ENCODE measurements at places on chromosomes 2 and 18.

DNA sequence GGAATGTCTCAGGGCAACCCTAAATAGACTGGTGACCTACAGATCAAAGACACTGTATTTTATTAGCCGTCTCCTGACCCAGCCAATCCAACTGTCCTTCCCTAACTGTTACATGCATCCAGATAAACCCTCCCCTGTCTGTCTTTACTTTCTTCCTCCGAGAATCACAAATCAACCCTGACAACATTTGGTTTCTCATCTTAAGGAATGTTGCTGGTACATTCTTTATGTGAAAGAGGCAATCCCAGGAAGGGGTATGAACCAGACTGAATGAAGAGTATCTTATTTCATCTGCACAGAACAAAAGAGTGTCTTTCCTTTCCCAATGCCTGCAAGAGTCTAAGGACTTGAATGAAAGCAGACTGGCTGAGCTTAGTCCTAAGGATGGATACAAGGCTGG lies 113.9 kb upstream of the LTBP1 start:
- DNase-seq = no peak

- DNase-seq = no peak
Measured at GRCh38 chr2:174750923-174751441, 13.3 kb downstream of the CHRNA1 start.

DNA sequence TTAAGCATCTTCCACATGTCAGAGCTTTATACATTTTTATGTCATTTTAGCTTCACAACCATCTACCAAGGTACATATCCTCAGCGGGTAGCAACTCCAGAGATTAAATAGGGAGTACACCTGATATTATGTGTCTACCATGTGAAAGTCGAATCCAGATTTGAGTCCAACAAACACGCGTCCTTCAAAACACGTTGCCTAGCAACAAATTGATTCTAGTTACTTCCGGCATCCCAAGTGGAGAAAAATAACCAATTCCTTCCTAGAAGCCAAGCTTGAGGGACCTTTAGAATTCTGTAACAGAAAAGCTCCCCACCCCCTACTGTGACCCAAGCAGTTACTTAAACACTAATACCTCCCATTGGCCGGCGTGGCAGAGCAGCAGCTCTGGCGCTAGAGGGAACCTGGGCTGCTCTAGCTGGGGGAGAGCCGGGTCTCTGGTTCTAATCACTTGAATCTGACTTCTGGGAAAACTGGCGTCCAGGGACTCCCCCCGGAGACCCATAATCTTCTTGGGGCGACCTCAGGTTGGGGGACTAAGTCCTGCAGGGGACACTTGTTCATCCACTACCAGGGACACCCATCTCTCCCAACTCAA lies at the start of gene ERICH2:
ERICH2 (plus strand) TSS at position 371 of the 598 bp plus-strand sequence. CDS start 304 bp downstream, outside the sequence.
- peak; percentile 9 for DNase-seq

GRCh38 chr2:219661197-219661954 lies 33.9 kb downstream of the SLC4A3 start:
- no peak for DNase-seq

- DNase-seq = no peak
Measured at GRCh38 chr18:48920408-48921038, 30.2 kb downstream of the SMAD7 start.

- DNase-seq = no peak
Measured at GRCh38 chr2:24342110-24342910, 18.0 kb downstream of the ITSN2 start.

DNA sequence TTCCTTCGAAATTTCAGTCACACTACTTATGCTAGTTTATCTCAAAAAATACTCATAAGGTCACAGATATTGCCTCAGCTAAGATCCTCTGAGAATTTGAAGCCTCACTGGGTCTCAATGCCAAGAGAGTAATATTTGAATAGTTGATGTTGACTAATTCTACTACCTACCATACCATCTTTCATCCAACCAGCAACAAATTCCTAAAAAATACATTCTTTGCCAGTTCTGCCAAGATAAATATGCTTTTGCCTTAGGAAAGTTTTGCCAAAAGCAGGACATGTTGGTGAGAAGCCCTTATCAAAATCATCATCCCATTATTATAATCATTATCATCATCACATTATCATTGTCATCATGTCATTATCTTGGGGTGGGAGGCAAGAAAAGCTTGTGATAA lies 544.6 kb upstream of the ZEB2 start:
- no peak for DNase-seq

GRCh38 chr2:200962811-200963123 lies 693 bp downstream of the ORC2 start:
- DNase-seq = no peak

DNA sequence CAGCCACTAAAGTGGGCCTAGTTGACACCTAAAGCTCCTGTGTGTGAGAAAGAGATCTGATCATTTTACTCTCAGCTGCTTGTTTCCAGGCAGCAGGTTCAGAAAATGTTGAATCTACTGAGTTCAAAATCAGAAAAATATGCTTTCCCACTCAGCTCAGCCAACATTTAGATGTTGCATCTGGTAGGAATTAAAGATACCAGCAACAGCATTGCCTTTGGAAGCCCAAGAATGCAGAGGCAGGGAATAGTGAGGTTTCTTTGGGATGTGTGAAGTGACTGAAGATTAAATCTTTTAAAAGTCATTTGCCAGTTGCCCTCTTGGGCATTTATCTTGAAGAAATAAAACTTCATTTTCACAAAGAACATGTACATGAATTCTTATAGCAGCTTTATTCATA lies 33.9 kb upstream of the DOCK10 start:
- DNase-seq = no peak

DNA sequence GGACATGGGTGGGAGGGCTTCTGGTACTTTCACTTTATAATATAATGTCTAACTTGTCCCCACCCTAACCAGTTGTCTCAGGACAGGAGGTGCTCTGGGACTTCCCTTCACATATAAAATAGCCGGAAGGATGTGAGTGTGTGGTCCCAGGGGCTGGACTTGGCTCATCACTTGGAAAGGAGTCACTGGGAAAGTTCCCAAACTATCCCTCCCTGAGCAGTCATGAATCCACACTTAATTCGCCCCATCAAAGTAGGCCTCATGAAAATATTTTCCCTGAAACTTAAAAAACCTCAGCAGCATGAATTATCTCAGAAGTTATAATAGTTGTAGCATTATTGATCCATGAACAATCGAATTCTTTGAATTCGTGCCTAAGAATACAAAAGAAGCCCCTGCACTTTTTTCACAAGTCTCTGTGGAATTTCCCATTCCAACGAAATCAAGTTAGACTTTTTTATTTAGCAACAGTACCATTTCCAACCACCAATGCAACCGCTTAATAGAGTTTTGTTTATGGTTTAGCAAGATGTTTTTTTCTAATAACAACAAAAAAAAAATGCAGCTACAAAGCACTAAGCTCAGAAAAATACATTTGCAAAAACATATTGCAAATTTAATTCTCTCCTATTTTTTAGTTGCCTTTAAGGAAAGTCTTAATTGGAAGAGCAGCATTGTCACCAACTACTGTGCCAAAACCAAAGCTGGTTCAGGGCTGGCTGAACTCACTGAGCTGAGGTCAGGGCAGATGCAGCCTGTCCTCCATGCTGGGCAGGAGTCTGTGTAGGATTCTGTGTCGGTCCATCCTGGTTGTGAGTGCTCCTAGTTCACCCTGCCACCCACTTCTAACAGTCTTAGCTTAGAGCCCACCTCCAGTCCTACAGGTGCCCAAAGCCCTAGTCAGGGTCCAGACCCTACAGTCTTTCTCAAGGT lies 68.8 kb upstream of the SPTBN1 start:
- DNase-seq = no peak

- no peak for DNase-seq
Measured at GRCh38 chr2:233380132-233380895, 26.0 kb downstream of the DGKD start.

DNA sequence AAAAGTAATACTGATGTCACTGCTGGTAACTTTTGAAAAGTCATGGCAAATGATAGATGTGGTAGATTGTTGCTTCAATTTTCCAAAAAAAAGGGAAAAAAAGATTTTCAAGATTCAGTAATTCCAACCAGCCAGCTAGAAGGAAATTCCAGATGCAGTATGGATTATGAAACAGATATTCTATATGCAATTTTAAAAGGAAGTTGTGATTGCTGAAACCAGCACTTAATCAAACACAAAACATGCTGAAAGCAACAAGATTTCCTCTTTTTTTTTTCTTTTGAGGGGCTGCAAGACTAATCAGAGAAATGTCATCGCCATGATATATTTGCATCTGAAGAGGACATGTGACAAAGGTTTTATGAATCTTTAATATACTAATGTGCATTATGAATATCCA lies 5.1 kb upstream of the HNMT start:
- no peak for DNase-seq

GRCh38 chr2:88057437-88057844 lies 1.9 kb upstream of the KRCC1 start:
- DNase-seq = no peak

GRCh38 chr18:57275111-57275510 lies 77.2 kb upstream of the ST8SIA3 start:
- DNase-seq = no peak

DNA sequence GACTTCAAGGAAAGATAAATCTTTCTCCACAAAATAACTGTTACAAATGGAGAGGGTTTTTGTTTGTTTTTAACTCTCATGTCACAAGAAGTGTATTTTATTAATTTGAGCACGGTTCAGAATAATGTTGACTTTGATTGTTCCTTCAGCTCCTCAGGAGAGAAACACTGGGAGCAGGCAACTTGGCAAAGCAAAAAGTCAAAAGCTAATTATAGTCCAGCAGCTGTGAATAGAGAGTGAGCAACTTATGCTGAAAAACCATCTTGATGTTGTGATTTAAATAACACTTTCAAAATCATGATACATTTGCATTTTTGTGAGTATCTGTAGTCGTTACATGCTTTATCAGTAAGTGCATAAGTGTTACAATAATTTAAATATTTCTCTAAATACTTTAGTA lies 37.5 kb upstream of the TTN start:
- no peak for DNase-seq

- no peak for DNase-seq
Measured at GRCh38 chr2:66867063-66867441, 432.1 kb downstream of the MEIS1 start.

DNA sequence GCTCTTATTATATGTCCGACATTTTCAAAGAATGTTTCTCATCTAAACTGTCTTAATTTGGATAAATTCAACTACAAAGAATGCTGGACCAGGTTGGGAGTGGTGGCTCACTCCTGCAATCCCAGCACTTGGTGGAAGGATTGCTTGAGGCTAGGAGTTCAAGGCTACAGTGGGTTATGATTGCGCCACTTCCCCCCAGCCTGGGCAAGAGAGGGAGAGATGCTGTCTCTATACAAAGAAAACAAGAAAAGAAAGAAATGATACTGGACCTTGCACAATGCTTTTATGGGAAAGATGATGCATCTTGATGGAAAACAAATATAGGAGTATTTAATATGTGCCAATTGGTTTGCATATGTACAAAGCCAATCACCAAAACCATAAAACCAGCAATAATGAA lies 296.7 kb downstream of the LPIN1 start:
- no peak for DNase-seq

GRCh38 chr2:148725564-148725963 lies 81.0 kb downstream of the EPC2 start:
- no peak for DNase-seq

DNA sequence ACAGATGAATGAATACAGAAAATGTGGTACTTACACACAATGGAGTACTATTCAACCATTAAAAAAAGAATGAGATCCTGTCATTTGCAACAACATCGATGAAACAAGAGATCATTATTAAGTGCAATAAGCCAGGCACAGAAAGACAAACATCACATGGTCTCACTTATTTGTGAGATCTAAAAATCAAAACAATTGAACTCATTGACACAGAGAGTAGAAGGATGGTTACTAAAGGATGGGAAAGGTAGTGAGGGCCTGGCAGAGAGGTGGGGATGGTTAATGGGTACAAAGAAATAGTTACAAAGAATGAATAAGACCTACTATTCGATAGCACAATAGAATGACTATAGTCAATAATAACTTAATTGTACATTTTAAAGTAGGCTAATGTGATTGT lies 393.5 kb downstream of the SATB2 start:
- no peak for DNase-seq

DNA sequence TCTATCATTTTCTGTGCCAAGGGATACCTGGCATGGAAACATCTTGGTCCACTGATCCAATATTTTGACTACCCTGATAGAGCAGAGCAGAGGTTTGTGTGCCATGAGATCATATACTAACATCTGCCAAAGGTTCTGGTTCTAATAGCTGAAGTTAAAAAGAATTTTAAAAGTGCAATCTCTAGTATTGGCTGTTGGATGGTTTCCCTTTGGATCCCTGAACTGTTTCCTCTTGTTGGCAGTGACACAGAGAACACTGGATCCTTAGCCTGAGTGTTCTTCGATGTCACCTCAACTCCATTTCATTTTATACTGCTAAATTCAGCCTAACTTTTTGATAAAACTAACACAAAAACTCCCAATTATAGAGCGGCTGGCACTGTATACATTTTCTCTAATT lies 169.3 kb upstream of the FBXO11 start:
- no peak for DNase-seq

DNA sequence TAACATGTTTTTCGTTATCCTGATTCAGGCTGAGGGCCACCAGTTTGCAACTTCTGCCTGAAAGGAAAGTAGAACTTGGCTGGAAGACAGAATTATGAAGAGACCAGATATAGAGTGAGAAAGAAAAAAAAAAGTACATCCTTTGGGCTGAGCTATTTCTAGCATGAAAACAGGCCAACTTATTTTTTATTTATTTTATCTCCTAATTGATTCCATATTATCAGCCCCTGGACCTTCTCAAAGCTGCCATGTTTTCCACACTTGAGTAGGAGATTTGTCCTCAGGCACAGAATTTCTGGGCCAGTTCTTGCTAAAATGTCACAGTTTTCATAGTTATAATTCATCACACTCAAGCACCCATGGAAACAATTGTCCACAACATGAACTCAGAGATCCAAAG lies 586.8 kb upstream of the CNTNAP5 start:
- no peak for DNase-seq

DNA sequence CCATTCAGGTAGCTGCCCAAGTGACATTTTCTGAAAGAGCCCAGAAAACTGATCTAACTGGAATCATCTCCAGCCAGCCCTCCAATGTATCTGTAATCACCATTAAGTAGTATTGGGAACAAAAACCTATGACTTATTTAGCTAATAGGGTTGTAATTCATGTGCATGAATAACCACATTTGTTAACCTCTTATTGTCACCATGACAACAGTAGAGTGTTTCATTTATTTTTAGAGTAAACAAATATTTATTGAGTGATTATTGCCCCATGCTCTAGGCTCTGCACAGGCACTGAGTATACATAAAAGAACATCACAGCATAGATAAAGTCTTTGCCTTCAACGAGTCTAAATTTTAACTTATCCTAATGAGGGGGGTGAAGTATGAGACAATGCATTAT lies 265.4 kb upstream of the UBE2E3 start:
- DNase-seq = no peak

DNA sequence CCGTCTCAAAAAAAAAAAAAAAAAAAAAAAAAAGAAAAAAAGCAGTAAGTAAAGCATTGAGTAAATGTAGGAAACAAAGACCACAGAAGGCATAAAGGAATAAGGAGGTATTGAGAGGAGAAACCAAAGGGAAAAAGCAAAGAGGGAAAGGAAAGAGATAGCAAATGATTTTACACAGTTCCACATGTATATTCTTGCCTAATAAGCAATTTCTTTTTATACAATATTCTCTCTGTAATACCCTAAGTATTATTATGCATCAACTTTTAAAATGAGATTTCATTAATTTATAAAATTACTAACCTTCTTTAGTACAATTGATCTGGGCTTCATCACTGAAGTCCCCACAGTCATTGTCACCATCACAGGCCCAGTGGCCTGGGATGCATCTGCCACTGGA lies 1180.9 kb downstream of the LRP1B start:
- DNase-seq = no peak
